ENCODE measurements at places on chromosomes 2 and 18.

GRCh38 chr2:129302106-129302505 is 677.4 kb upstream of the RAB6C start:
- no peak for DNase-seq

GRCh38 chr2:69781321-69782248 is 39.7 kb downstream of the ANXA4 start:
- peak; percentile 3 for DNase-seq

DNA sequence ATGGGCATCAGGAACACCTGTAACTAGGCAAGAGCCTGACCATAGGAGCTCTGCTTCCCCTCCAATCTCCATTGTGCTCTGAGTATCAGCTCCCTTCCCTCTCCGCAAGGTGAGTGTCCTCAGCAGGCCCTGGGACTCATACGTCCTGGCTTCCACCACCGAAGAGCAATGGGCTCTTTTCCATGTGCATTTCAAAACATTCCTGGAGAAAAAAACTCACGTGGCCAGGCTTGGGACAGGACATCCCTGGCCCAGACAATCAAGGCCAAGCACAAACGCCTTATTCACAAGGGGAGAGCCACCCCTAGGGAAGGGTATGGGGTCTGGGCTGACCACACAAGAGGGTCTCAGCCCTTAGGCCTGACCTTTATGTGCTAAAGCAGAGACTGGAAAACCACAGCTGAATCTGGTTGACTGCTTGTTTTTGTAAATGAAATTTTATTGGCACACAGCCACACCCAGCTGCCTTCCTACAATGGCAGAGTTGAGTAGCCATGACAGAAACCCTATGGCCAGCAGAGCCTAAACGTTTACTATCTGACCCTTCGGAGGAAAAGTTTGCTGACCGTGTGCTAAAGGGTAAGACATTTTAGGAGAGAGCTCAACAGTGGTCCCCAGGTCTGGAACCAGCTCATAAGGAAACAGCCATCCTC is 175.7 kb upstream of the ARL4C start:
- DNase-seq: no peak

DNA sequence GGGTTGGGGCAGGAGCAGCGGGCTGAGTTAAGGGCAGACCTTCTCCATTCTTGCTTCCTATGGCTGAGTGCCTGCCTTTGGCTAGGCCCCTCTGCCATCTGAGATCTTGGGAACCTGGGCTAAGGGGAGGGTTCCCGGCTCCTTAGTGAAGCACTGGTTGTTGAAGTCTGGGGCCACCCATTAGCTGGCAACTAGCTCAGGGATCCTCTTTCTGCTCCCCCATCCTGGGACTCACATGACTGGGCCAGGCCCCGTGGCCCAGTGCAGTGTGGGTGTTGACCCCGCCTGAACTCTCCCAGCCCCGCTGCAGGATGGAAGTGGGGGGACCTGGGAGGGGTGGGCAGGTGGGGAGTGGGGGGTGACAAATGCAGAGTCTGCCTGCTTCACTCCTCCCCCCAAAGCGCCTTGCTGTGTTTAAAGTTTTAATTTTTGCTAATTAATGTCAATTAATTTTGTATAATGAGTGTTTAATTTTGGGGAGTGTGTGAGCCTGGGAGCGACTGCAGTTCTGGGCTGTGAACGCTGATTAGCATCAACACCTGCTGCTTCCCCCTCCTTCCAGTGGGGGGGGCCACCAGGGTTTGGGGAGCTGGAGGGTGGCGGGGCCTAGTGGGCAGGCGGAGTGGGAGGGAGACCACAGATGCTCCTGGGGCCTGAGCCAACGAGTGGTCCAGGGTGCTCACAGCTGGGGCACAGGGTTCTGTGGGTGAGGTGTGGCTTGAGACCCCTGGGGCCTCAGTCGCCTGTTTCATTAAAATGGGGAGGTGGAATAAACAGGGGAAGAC is 55.2 kb downstream of the EMX1 start:
- DNase-seq: no peak

- DNase-seq: no peak
Observed at GRCh38 chr2:60260639-60261296, 292.7 kb downstream of the BCL11A start.

GRCh38 chr2:66478299-66478698 is 43.4 kb downstream of the MEIS1 start:
- no peak for DNase-seq

DNA sequence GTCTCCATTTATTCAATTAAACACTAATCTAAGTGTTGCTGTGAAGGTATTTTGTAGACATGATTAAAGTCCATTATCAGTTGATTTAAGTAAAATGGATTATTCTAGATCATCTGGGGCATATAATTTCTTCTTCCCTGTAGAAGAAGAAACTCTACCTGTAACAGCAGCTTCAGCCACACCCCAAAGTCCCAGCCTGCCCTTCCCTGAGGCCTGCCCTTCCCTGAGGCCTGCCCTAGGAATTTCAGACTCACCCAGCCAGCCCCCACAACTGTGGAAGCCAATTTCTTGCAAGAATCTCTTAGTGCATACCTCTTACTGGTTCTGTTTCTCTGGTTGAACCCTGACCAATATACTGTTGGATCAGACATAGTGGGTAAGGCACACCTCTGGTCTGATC is 13.4 kb upstream of the LAPTM4A start:
- DNase-seq: no peak

GRCh38 chr2:126399001-126399400 is 257.0 kb upstream of the GYPC start:
- no peak for DNase-seq

DNA sequence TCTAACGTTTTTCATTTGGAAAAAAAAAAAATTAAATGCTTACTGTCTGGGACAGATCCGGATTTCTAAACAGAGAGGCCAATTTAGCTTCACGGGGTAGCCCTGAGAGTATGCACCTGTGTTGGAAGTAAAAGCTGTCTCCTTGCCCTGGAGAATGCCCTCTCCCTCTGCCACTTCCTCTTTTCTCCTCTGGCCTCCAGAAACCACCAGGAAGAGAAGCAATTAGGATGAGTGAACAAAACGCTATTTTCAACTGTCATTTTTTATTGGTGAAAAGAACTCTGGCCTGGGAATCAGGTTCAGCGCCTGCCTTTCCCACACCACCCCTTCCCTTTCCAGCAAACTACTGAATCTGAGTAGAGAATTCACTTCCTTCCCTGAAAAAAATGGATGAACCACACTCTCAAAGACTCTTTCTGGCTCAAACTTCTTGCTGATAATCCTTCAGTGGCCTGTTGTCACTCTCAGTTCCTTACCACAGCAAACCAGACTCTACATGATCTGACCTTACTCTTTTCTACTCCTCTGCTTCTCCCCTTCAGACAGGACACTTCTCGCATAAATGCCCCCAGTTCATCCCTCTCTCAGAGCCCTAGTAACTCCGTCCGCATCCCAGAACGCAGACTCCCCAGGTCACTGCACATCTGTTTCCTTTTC is 29.8 kb downstream of the KLF7 start:
- peak; percentile 44 for DNase-seq

- DNase-seq: no peak
Observed at GRCh38 chr2:28270456-28271152, 122.1 kb upstream of the FOSL2 start.

GRCh38 chr2:28979576-28980366 is 1.3 kb upstream of the TOGARAM2 start:
- DNase-seq: no peak

- DNase-seq: no peak
Observed at GRCh38 chr2:188596054-188596453, 304.4 kb downstream of the GULP1 start.

DNA sequence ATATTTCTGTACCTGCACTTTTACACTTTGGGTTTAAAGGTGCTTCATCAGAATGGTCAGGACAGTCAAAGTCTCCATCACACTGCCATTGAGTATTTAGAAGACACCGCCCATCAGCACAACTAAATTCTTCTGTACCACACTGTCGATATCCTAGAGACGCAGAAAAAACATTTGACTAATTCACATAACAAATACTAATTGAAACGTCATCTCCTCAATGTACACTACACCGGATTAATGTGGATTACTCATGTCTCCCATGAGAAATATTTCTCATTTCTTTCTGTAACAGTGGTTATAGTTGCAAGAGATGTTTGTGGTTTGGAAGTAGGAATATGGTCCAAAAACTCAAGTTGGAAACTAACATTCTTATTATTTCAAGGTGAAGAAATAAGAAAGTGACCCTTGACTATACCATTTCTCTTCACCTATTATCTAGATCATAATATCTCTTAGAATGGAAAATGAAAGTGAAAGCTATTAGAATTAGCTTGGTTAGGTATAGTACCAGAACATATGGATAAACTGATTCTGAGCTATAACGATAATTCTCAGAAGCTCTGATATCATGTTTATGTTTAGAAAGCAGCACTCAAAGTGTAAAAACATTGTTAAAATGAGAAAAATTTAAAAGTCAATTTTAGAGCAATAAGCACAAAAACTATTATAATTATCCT is 1627.7 kb downstream of the LRP1B start:
- no peak for DNase-seq
